ENCODE measurements at places on chromosomes 2 and 18.

DNA sequence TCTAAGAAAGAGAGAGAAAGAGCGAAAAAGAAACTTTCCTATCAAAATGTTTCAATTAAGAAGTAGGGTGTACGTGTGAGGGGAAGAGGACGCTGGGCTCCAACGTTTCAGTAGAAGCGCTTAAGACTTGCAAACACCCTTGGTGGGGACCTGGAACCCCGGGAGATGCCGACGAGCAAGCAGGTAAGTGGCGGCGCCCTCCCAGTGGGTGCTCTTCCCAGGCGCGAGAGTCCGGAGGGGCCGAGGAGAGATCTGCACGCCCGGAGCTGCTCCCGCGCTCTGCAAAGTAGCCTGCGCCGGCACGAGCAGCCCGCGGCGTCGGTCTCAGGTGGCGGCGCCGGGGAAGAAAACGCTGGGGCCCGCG lies 678 bp upstream of the OTX1 start:
- peak; percentile 34 for DNase-seq

DNA sequence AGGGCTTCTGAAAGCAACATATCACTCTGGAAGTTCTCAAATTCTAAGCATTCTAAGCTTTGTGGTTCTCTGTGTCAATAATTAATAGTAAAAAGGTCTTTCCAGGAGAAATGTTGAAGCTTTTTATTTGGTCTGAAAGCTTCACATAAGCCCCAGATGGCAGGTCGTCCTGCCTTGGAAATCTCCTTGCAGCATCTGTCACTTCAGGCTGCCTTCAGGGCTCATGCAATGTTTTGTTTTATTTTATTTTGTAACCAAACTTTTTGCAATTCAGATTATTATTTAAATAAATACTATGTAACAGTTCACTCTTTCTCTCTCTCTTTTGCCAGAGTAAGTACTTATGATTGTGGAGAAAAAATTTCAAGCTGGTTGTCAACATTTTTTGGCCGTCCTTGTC lies 46.7 kb upstream of the FHOD3 start:
- no peak for DNase-seq

GRCh38 chr2:189348369-189348768 lies 92.9 kb upstream of the WDR75 start:
- no peak for DNase-seq

- DNase-seq = no peak
These were observed 44.8 kb upstream of the CTDP1 start for GRCh38 chr18:79634593-79635426.

- no peak for DNase-seq
These were observed 716.8 kb downstream of the SUCLG1 start for GRCh38 chr2:83742117-83742782.

DNA sequence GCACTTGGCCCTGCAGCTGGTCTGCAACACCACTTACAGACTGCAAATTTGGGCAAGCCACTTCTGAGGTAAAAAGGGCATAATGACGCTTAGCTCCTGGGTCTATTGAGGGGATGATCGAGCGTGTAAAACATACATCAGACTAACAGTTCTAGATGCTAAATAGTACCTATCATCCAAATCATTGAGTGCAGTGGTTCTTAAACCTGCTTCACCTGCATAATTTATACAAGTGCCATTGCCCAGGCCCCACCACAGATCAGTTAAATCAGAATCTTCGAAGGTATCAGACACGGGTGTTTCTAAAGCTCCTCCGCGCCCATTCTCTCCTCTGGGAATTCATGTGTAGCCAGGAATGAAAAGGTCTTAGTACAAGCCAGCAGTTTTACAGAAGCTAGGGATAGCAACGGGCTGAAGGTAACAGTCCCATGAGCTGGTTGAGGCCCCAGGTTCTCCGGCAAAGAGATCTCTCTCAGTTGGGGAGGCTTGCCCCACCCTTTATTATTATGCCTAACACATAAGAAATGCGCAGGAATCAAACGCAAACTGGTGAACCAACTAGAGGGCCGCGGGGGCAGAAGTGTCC lies 737 bp upstream of the RNF181 start:
- no peak for DNase-seq

DNA sequence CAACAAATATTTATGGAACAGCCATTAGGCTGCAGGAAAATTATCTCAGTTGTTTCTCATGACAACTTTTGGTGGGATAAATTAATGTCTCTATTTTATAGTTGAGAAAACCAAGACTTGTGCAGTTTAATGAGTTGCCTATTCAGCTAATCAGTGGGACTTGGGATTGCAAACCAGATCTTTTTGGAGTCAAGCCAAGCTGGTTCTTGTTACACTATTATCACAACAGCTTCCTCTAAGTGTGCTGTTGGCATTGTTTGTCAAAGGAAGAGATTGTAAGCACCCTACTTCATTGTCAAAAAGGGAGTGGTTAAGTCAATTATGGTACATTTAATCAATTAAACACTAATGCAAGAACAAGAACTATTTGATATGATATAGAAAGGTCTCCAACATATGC lies 119.2 kb downstream of the PAX3 start:
- DNase-seq = no peak

GRCh38 chr2:238216651-238217184 lies 13.2 kb upstream of the ILKAP start:
- DNase-seq = no peak

- DNase-seq = no peak
These were observed 61.4 kb upstream of the IL1R1 start for GRCh38 chr2:102081243-102081522.

GRCh38 chr2:174553811-174554493 lies 43.7 kb downstream of the WIPF1 start:
- no peak for DNase-seq
